ENCODE measurements at places on chromosomes 7 and 10. TPM values are rescaled to one million over a fixed set of nuclear protein-coding genes. Genes with fewer than 3 reads are reported as not detected.

DNA sequence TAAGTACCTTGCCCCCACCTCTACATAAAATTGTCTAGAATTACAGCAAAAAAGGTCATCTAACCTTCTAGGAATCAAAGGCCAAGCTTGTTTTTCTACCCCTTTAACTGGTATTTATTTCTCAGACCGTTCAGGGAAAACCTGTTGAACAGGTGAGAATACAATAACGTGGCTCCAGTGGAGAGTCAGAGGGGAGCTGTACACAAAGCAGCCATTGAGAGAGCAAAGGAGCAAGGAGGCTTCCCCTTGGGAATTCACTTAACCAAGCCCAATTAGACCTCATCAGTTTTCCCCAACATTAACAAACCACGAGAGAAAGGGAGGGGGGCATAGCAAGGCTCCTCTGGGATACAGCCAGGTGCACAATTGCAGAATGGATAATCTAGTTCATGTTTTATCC, 101.9 kb downstream of the ELMO1 start:
- no peak for DNase-seq

The GRID1 gene
- not detected for total RNA-seq

The MYO3A gene
- total RNA-seq, result not detected

DNA sequence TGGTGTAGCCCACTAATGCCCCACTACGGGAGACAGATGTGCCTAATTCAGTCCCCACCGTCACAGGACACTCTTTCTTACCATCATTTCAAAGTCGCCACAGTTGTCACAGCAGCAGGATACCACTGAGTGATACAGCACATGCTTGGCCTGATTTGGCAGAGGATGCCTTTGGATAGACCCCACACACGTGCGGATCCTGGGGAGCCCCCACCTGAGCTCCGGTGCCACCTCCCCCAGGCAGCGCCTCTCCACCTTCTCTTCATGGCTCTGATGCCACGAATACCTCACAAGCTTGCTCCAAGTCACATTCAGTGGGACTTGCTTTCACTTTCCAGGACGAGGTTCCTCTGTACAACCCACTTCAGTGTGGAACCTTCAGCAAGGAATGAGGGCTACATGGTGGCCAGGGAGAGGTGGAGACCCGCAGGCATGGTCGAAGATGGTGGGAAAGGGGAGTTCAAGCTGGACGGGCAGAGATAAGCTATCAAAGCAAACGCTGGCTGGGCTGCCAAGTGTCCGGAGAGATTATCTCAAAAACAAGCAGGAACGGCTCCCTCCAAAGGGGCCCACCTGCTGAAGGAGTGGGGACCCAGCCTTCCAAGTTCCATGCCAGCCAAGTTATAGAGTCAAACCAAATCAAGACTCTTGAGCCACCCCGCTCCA, 107.4 kb downstream of the ZRANB1 start:
- DNase-seq, result no peak

The SEM1 gene
- total RNA-seq, result 31.1 TPM
